ENCODE measurements at places on chromosomes 4 and X.

GRCh38 chrX:9476810-9477575, 12.1 kb downstream of the TBL1X start:
- DNase-seq: no peak

DNA sequence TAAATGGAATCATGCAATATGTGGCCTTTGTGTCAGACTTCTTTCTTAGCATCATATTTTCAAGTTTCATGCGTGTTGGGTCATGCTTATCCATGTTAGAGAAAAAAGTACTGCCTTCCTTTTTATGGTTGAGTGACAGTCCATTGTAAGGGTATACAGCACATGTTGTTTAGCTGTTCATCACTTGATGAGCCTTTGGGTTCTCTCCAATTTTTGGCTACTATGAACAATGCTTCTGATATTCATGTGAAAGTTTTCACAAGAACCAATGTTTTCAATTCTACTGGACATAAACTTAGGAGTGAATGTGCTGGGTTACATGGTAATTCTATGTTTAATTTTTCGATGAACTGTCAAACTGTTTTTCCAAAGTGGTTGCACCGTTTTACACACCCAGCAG, 28.1 kb upstream of the LNX1 start:
- no peak for DNase-seq

- DNase-seq: no peak
Observed at GRCh38 chr4:105715692-105716278, 7.2 kb downstream of the GSTCD start.

- no peak for DNase-seq
Observed at GRCh38 chr4:20895988-20896387, 195.7 kb downstream of the PACRGL start.

GRCh38 chrX:119541188-119541587, 24.0 kb downstream of the STEEP1 start:
- DNase-seq: no peak

DNA sequence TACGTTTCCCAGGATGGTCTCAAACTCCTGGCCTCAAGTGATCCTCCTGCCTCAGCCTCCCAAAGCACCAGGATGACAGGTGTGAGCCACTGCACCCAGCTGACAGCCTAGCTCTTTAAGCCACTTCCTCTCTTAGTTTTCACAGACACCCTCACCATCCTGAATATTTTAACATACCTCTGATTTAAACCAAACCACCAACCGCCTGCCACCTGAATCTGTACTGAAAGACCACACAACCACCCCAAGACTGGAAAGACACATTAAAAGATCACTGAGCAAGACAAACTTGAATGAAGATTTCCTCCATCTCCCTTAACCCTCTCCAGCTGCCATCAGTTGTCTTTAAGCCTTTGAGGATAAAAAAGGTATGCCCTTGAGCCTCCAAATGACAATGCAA, 110.6 kb downstream of the SH3KBP1 start:
- DNase-seq: no peak

GRCh38 chr4:27056281-27056680, 195.6 kb downstream of the STIM2 start:
- no peak for DNase-seq

DNA sequence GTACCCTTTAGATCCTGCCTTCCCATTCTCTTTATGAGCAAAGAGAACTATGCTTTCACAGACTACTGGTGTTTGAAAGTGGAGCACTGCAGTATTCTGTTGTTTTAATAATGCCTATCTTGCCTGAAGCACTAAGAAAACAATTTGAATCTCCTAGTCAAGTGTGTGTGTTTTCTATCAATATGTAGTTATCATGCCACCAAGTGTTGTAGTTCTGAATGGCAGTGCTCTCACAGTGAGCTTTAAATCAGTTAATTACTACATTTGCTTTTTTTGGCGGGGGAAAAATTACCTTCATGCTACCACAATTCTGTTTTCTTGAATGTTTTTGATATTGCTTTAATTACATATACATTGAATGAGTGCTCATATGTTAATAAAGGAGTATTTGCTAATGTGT, 143.6 kb upstream of the FAM47A start:
- DNase-seq: no peak

GRCh38 chr4:147044241-147044640, 98.6 kb upstream of the TTC29 start:
- DNase-seq: no peak

DNA sequence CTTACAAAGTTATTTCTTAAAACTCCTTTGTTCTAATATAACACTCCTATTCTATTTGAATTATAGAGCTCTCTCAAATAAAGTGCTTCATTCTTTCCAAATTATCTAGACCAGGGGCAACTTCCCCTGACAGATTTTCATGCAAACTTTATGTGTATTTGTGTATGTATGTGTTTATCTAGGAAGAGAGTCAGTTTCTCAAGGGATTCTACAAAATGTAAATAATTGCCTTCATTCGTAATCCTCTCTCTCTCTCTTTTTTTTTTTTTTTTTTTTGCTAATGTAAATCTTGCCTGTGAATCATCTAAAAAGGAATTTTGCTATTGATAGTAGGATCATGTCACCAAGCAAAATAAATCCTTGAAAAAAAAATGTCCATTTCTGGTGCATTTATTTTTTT, 38.9 kb upstream of the RBPJ start:
- no peak for DNase-seq

DNA sequence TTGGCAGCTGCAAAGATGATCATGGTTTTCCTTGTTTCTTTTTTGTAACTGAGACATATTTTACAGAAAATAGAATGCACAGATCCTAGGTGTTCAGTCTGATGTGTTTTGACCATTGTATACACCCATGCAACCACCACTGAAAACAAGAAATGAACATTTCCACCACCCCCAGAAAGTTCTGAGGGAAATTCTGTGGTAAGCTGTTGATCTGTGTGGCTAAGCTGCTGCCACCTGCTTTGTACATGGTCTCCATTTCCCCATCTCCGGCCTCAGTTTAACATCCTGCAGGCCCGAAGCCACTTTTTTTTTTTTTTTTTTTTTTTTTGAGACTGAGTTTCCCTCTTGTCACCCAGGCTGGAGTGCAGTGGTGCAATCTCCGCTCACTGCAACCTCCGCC, 65.3 kb downstream of the NYX start:
- DNase-seq: no peak

DNA sequence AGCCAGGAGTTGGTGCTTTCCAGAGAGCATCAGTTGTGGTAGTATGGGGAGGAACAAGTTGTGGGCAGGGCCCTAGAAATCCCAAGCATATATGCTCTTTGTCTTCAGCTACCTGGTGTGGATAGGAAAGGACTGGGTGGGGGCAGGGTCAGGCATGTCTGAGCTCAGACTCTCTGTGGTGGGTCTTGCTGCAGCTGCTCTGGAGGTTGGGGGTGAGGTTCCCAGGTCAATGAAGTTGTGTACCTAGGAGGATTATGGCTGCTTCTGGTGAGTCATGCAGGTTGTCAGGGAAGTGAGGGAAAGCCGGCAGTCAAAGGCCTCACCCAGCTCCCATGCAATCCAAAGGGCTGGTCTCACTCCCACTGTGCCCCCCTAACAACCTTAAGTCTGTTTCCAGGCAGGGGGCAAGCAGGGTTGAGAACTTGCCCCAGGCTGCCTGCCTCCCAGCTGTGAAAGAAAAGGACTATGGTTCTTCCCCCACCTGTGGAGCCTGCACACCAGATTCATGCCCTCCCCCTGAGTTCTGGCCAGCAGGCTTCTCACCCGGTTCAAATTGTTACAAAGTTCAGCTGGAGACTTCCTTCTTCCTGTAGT, 30.4 kb upstream of the QRFPR start:
- DNase-seq: no peak

GRCh38 chrX:152899874-152900719, 2.2 kb downstream of the ZNF185 start:
- no peak for DNase-seq

DNA sequence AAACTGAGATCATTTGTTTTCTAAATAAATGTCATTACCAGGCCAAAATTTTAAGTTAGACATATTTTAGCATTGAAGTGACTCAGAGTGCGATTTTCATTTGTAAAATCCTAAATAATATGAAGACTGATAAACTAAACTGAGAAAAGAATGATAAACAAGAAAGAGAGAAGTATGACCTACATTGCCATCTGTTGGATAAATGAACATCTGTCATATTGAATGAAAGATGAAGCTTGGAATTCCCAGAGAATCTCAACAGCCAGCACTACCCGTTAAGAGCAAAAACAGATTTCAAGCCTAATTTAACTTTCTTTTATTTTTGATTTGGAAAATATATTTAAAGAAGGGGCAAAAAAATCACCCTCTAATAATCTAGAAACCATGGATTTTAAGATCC, 591.0 kb upstream of the ATOH1 start:
- DNase-seq: no peak

- DNase-seq: no peak
Observed at GRCh38 chr4:78939667-78940008, 400 bp upstream of the PAQR3 start.

- DNase-seq: no peak
Observed at GRCh38 chr4:186819342-186820086, 95.9 kb upstream of the FAT1 start.

DNA sequence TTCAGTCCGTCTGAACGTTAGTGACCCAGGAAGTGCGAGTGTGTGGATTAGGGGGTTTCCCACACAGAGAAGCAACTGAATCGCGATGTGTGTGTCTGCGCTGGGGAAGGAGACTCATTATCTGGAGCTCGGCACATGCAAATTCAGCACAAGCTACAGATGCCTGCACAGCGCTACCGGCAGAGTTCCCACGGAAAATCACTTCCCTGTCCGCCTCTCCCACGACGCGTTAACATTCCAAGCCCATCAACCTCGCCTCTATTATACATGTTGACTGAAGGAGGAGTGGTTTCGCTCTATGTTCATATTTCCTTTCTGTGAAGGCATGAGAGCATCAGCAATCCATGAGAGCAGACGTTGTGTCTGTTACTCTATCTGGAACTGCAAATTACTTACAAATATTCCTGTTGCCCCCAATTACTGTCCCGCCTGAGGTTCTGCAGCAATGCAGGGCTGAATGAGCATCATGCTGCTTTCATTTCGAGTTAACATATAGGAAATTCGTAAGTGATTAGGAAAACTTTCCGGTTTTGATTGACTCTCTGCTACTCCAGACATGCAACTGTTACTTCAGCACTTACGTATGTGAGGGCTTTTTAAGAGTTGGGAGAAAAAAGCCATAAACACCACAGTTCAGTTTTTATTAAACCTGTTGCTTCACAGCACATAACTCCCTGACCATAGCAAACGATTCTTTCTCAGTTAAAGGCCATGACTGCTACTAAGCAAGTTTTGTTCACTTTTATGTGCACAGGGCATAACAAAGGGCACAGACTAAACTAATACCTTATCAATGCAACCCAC, 15.0 kb upstream of the MTNR1A start:
- no peak for DNase-seq

DNA sequence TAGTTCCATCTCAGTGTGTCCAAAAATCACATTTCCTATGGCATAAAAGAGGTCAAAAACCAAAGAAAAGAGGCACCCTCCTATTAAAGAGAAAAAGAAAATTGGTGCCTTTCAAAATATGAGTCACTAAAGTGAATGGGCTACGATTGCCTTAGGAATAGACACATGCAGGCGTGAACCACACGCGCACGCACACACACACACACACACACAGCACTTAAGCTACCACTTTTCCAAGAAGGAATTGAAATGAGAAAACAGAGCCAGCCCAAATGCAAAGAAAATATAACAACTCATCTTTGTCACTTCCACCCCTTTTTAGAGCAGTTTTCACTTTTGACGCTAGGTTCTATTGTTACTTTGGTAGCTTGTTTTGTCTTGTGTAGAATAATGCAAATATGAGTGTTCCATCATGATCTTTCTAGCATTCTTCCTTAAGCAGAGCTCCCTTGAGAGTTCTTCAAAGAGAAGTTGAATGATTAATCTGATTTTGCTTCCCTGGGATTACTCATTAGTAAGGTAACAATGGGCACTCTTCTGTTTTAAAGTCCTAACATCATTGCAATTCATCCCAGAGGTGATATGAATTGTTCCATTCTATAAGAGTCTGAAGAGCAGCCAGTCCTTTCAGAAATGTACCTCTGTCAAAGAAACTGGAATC, 239.2 kb upstream of the GNPDA2 start:
- no peak for DNase-seq

DNA sequence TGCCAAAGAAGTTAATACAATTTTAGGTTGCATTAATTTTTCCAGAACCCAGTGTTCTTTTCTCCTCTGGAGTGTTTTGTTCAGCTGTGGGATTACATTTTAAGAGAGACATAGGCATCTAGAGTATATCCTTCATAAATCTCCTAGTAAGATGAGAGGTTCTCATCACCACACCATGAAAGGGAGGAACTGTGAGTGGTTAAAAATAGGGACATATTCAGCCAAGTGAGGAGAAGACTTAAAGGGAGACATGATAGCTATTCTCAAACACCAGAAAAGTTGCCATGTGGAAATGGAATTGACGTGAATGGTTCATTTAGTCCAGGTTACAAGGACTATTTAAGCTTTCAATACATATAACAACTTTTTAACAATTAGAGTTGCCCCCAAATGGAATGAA, 6.5 kb upstream of the MRPL1 start:
- DNase-seq: no peak

- DNase-seq: no peak
Observed at GRCh38 chrX:91414713-91415112, 19.9 kb upstream of the PABPC5 start.

DNA sequence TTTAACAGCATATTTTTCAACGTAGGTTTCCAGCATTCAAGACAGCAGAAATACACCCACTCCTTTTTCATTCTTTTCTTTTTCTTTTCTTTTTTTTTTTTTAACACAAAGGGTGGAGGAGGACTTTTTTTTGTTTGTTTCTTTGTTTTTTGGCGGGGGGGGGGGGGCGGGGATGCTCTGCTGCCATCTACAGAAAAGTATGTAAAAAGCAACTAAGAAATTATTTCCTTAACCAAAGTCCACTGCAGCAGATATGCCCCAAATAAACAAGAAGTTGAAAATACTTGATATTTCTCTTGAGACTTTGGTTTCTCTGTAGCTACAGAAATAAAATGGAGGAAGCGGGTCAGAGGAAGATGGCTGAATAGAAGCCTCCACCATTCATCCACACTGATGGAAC, 63.2 kb upstream of the PBDC1 start:
- DNase-seq: no peak

GRCh38 chr4:121783210-121783609, 17.9 kb upstream of the EXOSC9 start:
- no peak for DNase-seq

GRCh38 chr4:27090406-27090805, 229.8 kb downstream of the STIM2 start:
- DNase-seq: no peak

- DNase-seq: no peak
Observed at GRCh38 chr4:36915717-36916116, 328.8 kb upstream of the NWD2 start.

DNA sequence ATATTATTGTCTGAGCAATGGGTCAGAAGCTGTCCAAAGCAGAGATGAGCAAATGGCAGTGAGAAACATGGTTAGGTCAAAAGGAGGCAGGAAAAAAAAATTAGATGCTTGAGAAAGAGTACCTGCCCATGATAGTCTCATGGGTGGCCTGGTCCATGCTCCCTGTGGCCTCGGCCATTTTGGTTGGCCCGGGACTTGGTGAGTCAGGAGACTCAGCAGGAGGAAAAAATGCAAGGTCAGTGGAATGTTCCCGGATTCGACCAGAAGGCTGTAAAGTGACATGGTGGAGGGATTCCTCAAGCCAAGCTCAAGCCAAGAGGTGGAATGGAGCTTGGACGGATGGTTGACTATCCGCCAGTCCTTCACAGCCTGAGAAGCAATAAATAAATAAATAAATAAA, 236.7 kb downstream of the ASMT start:
- DNase-seq: no peak

GRCh38 chrX:118975831-118976598, 1.6 kb downstream of the LONRF3 start:
- DNase-seq: no peak

All from SHP77 (cell line).